ENCODE measurements at places on chromosomes 2 and 18.

- no peak for DNase-seq
Measured at GRCh38 chr2:26687328-26687727, 5.2 kb upstream of the KCNK3 start.

- no peak for DNase-seq
Measured at GRCh38 chr2:191048073-191048472, 34.1 kb upstream of the STAT1 start.

DNA sequence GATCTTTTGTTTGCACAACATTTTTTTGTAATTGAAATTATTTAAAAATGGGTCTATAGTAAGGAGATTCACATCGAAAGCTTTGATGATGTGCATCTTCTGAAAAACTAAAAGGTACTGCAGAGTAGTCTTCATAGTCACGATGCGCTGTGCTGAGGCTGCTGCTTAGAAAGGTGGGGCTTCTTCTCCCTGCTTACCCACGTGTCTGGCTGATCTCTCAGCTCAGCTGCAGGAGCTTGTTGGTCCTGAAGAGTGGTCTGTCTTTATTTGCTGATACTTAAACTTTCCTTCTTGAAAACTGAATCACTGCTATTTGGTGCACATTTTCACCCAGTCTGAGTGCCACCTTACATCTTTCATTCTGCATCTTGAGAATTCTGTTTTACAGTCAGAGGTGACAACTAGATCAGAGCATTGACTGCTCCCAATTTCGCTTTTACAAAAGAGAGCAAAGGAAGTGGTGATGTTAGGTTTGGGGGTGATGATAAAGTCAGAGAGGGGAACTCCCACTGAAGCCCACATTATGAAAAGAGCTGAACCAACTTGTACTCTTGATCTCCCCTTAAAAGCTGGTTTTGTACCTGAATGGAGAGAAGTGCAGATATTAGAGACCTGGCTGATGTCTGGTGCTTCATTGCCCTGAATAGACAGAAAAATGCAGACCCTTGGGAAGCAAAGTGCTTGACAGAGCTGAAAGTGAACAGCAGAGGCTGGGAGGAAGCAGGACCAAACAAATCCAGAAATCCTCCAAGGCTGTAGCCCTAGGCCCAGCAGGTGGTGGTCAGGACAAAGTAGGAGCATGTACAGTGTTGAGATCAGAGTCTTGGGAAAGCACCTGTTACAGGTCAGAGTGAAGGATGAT is 984.5 kb downstream of the TSN start:
- no peak for DNase-seq

GRCh38 chr2:225637259-225637658 is 237.7 kb downstream of the NYAP2 start:
- no peak for DNase-seq

Data from activated CD8-positive, alpha-beta memory T cell treated with anti-CD3 and anti-CD28 coated beads for 1 hour (primary cell).